Naive thymus-derived CD4-positive, alpha-beta T cell (primary cell): ENCODE measurements at places on chromosomes 1 and 21.
A peak's percentile ranks its signal among the peaks of the same experiment; 100 is the strongest.

DNA sequence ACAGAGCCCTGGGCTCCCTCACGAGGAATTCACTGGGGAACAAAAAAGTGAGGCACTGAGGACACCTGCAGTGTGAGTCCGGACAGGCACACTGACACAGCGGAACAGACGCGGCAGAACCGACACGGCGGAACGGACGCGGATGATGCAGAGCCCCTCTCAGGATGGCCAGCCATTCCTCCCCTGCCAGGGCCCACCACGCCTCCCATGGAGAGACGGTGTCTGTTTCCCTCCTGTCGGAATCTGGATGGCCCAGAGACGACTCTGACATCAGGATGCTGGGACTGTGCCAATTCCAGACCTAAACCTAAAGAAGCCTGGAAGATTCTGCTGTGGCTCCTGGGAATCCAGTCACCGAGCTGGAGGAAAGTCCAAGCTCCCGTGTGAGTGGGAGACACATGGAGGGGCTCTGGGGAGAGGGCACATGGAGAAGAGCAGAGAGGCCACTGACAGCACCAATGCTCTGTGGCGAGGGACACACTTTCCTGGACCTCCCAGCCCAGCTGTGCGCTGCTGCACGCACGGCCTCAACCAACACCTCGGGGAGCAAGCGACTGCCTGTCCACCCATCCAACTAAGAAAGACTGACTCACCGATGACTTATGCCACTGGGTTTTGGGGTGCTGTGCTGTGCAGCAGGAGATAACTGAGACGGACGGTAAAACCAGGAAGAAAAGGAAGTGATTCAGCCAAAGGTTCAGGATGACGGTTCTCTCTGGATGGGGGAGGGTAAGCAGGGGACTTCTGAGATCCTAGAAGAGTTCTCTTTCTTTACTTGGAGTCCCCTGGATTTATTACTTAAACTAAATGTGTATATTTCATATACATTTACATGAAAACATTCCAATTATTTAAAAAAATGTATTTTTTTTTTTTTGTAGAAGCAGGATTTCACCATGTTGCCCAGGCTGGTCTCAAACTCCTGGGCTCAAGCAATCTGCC, 23.3 kb downstream of the ZBTB17 start:
- DNase-seq, result no peak

GRCh38 chr1:155729031-155729898, 40.4 kb downstream of the DAP3 start:
- peak; percentile 39 for DNase-seq

- DNase-seq, result no peak
Measured at GRCh38 chr1:100671601-100672000, 47.9 kb upstream of the VCAM1 start.

- peak; percentile 44 for DNase-seq
Measured at GRCh38 chr21:42164064-42164789, 54.7 kb upstream of the ABCG1 start.

DNA sequence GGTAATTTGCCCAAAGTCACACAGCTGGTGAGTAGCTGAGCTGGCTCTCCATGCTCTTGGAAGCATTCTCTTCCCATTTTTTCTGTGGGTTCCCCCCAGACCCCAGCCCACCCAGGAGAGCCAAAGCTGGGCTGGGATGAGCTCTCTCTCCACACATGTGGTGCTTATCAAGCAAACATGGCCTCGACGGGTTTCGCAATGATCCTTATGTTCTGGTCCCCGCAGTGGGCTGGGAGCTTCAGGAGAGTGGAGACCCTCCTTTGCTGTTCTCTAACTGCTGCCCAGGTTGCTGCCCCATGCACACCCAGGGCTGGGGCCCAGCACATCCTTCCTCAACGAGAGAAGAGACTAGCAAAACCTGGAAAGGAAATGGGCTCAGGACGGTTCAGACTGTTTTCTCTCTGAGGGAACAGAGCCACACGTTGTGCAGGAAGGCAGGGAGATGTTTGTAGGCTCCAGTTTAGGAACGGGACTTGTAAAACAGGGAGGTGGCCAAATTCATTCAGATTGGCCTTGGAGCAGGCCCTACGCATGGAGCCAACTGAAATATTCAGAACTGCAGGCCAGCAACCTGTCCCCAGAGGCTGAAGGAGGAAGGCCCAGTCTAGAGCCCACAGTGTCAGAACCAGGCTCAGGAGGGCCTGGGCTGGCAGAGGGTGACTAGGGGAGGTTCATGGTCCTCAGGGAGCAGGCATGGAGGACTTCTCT, 27.2 kb upstream of the CSF1 start:
- no peak for DNase-seq
